ENCODE measurements at places on chromosomes 4 and X.

GRCh38 chr4:143178923-143179322, 5.8 kb upstream of the USP38 start:
- DNase-seq, result no peak

GRCh38 chr4:6806924-6807626, 24.5 kb downstream of the KIAA0232 start:
- DNase-seq, result no peak

DNA sequence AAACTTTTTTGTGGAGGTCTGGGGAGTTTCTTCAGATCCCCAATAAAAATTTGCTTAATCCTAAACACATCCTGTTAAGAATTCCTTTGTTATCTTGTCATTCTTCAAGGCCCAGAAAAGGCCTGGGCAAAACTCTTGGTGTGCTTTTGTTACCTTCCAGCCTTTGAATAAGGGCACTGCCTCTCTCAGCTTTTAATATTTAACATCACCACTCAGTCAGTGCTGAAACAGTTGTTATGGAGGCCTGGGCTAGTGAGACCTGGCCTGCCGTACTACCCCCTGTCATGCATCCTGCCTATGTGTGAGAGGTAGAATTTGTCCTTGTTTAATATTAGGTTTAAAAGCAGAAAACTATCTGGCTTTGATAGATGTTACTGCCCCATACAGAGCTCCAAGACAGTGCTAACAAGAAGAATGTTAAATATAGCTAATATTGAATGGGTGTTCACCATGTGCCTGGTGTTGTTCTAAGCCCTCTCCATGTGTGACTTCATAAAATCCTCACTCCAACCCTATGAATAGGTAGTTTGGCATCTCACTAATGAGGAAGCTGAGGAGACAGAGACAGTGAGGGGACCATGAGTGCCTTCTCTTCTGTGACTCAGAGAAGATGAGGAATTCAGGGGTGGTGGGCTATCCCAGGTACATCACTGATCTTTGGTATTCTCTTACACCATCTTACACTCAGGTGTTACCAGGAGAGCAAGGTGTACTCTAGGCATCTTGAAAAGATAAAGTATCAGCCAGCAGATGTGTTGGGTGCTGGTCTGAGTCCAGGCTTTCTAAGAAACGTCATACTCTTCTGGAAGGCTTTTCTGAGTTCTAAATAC, 6.2 kb downstream of the PPP1R2C start:
- DNase-seq, result no peak

- no peak for DNase-seq
These were observed 38.2 kb downstream of the PPP1R2C start for GRCh38 chrX:42739741-42740140.

GRCh38 chrX:96611619-96612362, 72.9 kb upstream of the DIAPH2 start:
- no peak for DNase-seq

GRCh38 chr4:73392936-73393335, 11.2 kb upstream of the ALB start:
- no peak for DNase-seq

DNA sequence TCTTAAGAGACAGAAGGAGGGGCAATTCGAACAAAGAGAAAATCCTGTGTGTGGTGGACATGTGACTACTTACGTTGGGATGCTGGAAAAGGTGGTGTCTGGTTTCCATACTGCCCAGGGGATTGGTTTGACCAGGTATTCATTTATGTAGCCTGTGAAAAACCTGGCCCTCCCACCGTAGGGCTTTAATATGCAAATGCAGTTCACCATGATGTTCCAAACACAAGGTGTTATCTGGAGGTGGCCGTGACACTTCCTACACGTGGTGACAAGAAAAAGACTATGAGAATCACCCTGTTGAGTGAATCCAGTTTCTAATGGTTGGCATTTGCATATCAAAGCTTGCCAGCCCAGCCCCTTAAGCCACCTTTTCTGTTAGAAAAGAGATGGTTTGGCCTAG, 27.9 kb downstream of the UGT2B4 start:
- DNase-seq, result no peak

GRCh38 chr4:93660036-93660435, 168.5 kb upstream of the ATOH1 start:
- DNase-seq, result no peak

- no peak for DNase-seq
These were observed 2.0 kb downstream of the USP9X start for GRCh38 chrX:41087201-41087600.

DNA sequence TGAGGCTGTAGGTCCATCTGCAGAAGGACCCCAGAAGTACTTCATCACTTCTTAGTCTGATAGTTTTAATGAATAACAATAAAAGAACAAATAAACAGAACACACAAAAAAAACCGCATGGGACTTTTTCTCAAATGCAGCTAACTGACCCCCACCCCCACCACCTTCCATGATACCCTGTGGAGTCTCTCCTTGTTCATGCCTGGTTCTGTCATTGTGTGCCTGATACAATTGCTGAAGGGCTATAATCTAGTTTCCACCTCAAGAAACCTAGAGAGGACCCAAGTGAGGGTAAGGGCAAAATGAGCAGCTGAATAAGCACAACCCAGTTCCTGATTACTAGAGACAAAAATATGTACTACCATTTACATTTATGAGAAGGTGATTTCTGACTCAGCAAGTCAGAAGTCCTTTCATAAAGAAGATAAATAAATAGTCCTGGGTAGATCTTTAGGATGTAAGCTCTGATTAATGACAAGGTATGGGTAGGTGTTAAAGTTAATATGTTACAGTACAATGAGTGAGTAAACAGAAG, 155.1 kb downstream of the TMA16 start:
- DNase-seq, result no peak

DNA sequence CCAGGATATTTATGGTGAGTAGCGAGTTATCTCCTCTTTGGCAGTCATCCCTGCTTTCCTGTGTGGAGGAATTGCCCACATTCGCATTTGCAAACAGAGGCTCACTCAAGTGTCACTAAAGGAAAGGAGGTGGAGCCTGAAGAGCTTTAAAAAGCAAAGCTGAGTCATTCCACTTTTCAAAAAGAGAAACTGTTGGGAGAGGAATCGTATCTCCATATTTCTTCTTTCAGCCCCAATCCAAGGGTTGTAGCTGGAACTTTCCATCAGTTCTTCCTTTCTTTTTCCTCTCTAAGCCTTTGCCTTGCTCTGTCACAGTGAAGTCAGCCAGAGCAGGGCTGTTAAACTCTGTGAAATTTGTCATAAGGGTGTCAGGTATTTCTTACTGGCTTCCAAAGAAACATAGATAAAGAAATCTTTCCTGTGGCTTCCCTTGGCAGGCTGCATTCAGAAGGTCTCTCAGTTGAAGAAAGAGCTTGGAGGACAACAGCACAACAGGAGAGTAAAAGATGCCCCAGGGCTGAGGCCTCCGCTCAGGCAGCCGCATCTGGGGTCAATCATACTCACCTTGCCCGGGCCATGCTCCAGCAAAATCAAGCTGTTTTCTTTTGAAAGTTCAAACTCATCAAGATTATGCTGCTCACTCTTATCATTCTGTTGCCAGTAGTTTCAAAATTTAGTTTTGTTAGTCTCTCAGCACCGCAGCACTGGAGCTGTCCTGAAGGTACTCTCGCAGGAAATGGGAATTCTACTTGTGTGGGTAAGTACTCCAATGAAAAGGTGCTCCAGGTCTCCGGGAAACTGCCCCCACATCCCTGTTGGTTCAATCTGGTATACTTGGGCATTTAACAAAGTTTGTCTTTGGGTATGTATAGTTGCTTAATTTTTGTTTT, at the start of gene EGF:
EGF (plus strand) TSS at position 178 of the 890 bp plus-strand sequence; CDS start at position 631, 453 bp downstream.
- no peak for DNase-seq

DNA sequence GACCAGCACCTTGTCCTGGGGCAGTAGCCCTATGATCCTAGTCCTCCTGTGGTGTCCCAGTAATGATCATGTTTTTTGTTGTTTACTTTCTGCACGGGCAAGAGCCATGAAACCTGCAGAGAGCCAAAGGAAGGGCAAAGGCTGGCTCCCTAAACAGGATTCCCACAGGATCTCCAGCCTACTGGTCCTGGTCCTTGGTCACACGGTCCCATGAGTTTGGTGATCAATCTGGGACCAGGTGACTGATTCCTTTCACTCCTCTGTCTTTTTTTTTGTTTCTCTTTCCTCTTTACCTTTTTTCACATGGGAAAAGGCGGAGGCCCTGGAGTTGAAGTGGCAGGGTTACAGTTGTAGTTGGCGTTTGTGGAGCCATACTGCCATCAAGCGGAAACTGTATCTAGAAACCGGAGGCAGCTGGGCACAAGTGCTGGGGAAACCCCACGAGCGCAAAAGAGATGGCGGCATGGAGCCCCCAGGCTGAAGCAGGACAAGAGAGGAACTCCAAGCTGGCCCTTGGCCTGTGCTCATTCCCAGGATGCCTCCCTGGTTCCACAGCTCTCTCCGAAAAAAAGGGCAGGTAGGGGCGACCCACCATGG, 34.6 kb downstream of the NBDY start:
- DNase-seq, result peak; percentile 94

DNA sequence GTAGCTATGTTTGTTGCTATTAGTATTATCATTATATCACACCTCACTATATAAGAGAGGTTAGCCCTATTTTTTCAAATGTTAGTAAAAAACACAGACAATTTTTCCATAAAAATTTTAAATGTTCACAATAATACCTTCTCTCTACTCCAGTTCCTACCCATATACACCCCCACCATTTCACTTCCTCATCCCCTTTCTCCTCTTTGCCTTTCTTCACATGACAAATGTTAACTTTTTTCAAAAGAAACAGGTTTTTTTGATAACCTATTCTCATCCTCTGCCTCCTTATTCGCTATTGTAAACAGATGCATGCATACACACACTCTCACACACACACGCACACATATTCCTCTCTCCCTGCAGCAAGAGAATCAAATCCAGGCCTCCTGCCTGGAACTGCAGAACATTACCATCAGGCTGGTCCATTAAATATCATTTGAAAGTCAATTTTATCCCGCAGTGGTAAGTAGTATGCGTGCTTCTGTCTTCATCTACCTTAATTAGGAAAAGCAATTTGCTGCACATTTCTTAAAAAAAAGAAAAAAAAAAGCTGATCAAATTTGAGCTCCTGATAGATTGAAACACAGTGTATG, 55.5 kb downstream of the MID1IP1 start:
- DNase-seq, result no peak

DNA sequence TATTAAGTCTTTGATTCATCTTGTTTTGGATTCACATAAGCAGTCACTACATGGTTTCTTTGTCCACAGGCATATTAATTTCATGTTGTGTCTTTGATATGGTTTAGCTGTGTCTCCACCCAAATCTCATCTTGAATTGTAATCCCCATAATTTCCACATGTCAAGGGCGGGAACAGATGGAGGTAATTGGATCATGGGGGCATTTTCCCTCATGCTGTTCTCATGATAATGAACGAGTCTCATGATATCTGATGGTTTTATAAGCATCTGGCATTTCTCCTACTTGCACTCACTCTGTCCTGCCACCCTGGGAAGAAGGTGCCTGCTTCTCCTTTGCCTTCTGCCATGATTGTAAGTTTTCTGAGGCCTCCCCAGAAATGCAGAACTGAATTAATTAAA, 1811.2 kb upstream of the PCDH10 start:
- no peak for DNase-seq

DNA sequence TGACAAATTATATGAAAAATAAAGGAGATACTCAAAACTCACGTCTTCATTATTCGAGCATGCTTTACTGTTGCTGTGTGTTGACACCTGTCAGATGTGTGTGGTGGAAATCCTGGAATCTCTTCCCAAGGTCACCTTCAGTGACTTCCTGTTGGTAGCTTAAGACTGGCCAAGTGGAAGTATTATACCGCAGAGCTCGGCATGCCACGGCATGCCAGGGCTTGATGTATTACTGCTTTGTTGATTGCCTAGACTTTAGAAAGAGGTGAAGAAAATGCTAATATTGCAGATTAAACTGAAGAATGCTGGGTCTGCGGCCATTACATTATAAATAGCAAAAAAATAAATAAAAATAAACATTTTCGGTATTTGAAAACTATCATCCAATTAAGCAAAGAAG, 4.6 kb downstream of the TREX2 start:
- no peak for DNase-seq

- no peak for DNase-seq
These were observed 6.0 kb downstream of the AP1S2 start for GRCh38 chrX:15848576-15848975.

DNA sequence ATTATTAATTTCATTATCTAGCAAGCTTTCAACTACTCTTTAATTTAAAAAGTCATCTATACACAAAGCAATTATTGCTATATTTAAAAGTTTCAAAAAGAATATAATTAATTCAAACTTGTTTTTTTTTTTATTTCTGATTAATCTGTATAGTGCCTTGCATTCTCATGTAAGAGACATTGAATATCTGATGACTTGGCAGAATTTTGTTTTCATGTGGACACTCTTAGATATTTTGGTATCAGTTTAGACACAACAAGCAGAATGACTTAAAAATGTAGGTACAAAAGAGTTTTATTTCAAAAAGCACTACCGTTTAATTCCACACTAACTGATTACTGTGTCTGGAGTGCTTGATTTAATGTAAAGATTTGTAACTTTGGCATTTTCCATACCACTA, 1129.6 kb downstream of the PDHA2 start:
- no peak for DNase-seq

Measured in lower leg skin (tissue), 4 donors.